ENCODE measurements at places on chromosomes 12 and 14. TPM values are rescaled to one million over a fixed set of nuclear protein-coding genes. Genes with fewer than 3 reads are reported as not detected.
A peak's percentile ranks its signal among the peaks of the same experiment; 100 is the strongest.

DNA sequence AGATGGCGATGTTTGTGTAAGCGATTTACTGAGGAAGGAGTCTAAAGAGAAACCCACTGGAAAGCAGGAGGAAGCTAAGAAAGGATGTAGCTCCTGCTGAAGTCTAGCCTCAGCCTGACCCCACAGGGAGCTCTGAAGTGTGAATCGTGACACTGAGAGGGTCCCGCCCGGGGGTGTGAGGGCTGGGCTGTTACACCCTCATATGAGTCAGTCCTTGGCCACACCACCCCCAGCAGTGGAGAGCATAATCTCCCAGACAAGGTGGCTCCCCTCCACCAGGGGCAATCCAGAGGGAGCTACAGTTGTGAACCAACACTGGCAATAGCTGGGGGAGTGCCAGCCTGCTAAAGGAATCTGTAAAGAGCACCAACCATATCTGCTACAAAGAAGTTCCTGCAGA is 31.5 kb downstream of the SVOP start:
- no peaks in the 10 kb centered on the region for H3K36me3 ChIP-seq
- no peaks in the 10 kb centered on the region for H3K4me1 ChIP-seq
- H3K4me3 ChIP-seq, result no peak overlapping the region
- H3K27ac ChIP-seq, result no peak overlapping the region
- no peak for DNase-seq
- no peaks in the 10 kb centered on the region for H3K27me3 ChIP-seq

BDKRB2 gene
- total RNA-seq, result 0.78 TPM

DNA sequence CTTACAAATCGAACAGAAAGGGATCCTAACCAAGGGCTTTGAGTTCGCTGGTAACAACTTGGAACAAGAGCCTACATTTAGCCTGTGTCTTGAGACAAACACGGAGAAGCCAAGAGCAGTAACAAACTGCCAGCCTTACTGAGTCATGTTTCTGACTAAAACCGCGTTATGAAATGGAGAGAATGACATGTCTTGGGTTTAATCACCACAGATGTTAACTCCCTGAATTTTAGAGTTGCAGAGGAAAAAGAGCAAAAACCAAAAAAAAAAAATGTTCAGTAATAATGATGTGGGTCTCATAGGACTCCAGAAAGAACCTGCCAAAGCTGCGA is 1.0 kb downstream of the BLTP3B start:
- no peaks in the 10 kb centered on the region for H3K36me3 ChIP-seq
- peaks cover 34% of the 10 kb centered on the region for H3K4me1 ChIP-seq
- DNase-seq, result no peak

DNA sequence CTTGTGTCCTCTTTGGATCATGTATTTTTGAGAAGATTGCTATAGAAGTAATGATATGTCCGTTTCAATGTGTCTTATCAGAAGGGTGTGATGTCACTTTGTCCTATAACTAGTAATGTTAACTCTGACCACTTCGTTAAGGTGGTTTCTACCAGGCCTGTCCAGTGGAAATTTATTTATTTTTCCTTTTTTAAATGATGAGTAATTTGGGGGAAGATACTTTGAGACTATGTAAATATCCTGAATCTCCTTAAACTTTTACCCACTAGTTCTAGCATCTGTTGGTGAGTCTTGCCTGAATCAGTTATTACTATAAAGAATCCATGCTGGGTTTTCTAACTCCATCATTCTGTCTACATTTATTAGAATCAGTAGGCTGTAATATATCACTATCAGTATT is 15.3 kb downstream of the EP400 start:
- no peaks in the 10 kb centered on the region for H3K27me3 ChIP-seq
- H3K4me1 ChIP-seq, result peaks cover 5% of the 10 kb centered on the region
- DNase-seq, result no peak

GRCh38 chr12:108905725-108906124 is 25.8 kb downstream of the DAO start:
- no peak overlapping the region for H3K4me3 ChIP-seq
- DNase-seq, result no peak
- H3K4me1 ChIP-seq, result peaks cover 4% of the 10 kb centered on the region
- H3K27ac ChIP-seq, result peak overlapping the region; percentile 23
- H3K27me3 ChIP-seq, result no peaks in the 10 kb centered on the region
- no peaks in the 10 kb centered on the region for H3K36me3 ChIP-seq

MAGOHB gene
- 21.0 TPM for total RNA-seq

GRCh38 chr14:38973083-38973700 is 129.8 kb downstream of the SEC23A start:
- no peak overlapping the region for H3K27ac ChIP-seq
- no peak overlapping the region for H3K4me3 ChIP-seq
- no peaks in the 10 kb centered on the region for H3K36me3 ChIP-seq
- H3K27me3 ChIP-seq, result no peaks in the 10 kb centered on the region

GRCh38 chr12:110314308-110314707 is 33.3 kb downstream of the ATP2A2 start:
- no peaks in the 10 kb centered on the region for H3K36me3 ChIP-seq
- DNase-seq, result no peak
- no peak overlapping the region for H3K4me3 ChIP-seq
- peaks cover 22% of the 10 kb centered on the region for H3K4me1 ChIP-seq
- H3K27me3 ChIP-seq, result no peaks in the 10 kb centered on the region

DNA sequence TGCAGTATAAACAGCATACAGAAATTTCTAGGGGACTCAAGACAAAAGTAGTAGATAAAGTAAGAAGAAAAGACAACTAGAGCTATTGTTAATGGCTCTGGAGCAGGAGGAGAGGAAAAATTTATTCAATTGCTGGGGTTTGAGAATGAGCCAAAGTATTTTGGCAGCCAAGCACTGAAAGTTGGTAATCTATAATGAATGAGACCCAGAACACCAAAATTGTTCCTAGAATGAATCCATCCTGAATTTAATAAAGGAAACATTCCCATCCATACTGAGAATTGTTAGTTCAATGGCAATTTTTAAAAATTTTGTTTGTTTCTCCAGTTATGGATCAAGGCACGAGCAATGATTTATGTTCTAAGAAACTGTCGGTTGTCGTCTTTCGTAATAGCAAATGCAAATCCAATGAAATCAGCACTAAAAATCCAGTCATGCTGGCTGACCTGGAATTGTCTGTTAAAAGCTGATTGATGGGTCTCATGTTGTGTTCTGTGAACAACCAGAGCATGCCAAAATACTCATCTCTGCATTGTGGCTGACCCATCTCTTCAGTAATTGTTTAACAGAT is 170.9 kb upstream of the LMNTD1 start:
- no peaks in the 10 kb centered on the region for H3K4me1 ChIP-seq
- H3K27me3 ChIP-seq, result no peaks in the 10 kb centered on the region
- H3K27ac ChIP-seq, result no peak overlapping the region

DNA sequence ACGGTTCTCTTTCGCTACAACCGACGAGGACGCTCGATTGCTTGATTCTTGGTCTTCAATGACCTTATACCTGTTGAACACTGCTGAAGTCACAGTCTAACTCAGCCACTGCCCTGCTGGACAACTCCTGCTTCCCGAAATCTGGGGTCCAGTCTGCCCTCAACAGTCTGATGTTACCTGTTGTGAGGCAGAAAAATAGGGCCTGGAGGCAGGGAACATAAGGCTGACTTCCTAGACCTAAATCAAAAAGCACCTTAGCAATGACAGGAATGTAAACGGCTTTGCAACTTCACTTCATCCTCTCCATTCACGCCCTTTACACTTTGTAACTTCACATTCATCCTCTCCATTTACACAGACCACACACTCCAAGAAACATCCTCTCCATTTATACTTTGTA is 597 bp upstream of the GLTP start:
- peaks cover 29% of the 10 kb centered on the region for H3K4me1 ChIP-seq
- H3K27me3 ChIP-seq, result no peaks in the 10 kb centered on the region
- H3K27ac ChIP-seq, result peak overlapping the region; percentile 85
- DNase-seq, result no peak
- H3K36me3 ChIP-seq, result no peaks in the 10 kb centered on the region

LMNTD1 gene
- total RNA-seq, result 5.8 TPM

SALL2 gene
- total RNA-seq, result 9.1 TPM

MLF2 gene
- 137 TPM for total RNA-seq

DNA sequence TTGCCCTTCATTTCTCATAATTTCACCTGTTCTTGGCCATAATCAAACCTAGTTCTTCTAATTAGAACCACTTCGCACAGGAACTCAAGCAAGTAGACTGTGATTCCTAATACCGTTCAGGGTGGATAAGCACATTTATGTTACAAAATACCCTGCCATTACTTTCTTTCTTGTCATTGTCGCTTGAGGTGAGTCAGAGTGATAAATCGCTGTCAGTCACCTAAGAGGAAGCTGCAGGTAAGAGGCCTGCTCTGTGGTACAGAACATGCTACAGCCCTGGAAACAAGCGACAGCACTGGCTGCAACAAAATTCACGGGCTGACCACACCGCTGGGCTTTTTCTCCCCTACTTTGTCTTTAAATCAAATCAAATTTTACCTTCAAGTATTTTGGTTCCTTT is 218.2 kb downstream of the ANO6 start:
- H3K4me3 ChIP-seq, result no peak overlapping the region
- no peak for DNase-seq

DNA sequence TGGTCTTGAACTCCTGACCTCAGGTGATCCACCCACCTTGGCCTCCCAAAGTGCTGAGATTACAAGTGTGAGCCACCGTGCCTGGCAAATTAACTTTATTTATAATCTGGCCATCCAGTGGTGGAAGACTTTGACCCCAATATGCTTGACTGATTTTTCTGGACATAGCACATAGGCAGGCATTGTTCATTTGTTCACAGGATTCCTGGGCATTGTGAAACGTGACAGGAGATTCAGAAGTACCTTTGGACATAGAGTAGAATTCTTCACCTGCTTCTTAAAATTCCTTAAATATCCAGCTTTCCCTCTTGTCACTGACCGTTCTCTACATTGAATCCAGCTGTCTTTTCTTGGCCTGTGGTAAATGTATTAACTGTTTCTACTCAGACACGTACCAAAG is 103.1 kb downstream of the SCN8A start:
- no peak for DNase-seq
- no peak overlapping the region for H3K27ac ChIP-seq
- no peak overlapping the region for H3K4me3 ChIP-seq
- H3K27me3 ChIP-seq, result no peaks in the 10 kb centered on the region
- H3K4me1 ChIP-seq, result no peaks in the 10 kb centered on the region
- H3K36me3 ChIP-seq, result no peaks in the 10 kb centered on the region

CDK2 gene
- 13.5 TPM for total RNA-seq

DNA sequence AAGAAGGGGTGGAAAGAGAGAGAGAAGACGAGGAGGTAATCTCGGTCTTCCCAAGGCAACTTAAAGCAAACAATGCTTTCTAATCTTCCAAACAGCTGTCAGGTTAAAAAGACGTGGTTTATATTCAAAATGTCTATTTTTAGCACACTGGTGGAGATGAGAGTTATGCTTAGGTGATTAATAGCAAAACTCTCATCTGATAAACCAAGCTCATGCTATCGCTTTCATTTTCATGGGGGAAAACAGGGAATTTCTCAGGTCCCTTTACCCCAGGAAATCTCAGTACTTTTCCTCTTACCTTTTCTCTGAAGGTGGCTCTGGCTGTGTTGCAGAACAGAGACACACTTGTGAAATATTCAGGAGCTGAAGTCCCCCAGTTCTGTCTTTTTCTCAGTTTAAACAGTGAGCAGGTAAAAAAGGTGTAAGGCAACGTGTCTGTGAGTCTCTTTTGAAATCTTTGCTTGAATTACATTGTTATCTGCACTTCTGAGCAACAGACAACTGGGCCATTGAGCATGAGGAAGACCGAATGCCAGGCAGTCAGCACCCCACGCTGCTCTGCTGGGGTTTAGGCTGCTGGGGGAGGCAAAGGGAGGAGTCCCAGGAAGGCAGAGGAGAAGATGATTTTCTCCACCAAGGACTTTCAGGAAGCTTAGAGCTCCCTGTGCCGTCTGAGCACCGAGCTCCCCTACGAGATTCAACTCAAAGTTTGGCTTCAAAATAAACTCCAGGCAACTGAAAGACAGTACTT is 759.3 kb downstream of the BCL11B start:
- no peak for DNase-seq
- no peak overlapping the region for H3K4me3 ChIP-seq
- no peak overlapping the region for H3K27ac ChIP-seq
- H3K4me1 ChIP-seq, result no peaks in the 10 kb centered on the region

TPPP2 gene
- not detected for total RNA-seq

DNA sequence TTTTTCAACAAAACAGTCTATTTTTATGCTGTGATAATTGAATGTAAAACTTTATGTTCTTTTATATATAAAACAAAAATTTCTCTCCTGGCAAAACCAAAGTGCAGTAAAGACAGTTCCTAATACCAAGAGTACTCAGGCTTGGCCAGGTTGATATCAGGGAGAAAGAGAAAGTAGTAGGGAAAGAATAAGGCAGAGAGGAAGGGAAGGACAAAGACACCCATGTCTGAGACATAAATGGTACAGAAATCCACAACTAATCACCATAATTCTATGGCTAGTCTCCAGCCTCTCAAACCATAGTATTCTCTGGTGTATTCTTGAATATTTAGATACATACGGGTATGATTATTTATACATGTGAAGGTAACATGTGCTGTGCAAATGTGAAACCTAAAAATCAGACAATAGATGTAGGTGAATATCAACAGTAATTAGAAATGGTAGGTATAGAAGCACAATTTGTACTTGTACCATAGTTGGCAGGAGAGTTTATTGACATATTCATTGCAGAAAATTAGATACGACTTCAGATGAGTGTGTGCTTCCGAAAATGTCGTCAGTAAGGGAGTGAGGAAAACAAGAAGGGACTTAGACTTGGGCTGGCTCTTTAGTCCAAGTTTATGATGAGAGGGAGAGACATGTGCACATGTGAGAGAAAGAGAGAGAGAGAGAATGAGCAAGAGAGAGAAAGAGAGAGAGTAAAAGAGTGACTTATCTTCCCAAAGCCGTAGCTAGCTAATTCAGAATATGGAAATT is 230.8 kb upstream of the NPAS3 start:
- H3K27me3 ChIP-seq, result no peaks in the 10 kb centered on the region
- H3K27ac ChIP-seq, result no peak overlapping the region
- no peak overlapping the region for H3K4me3 ChIP-seq
- no peak for DNase-seq

All from upper lobe of left lung (tissue), 6 donors.